T follicular helper cell (primary cell): ENCODE measurements at places on chromosomes 2 and 18.

- DNase-seq, result no peak
Observed at GRCh38 chr2:9347411-9347881, 75.9 kb downstream of the ITGB1BP1 start.

GRCh38 chr18:65409261-65409660 is 341.6 kb upstream of the CDH7 start:
- no peak for DNase-seq

- no peak for DNase-seq
Observed at GRCh38 chr2:196160946-196161345, 10.4 kb downstream of the STK17B start.

GRCh38 chr2:196941398-196942078 is 15.0 kb upstream of the PGAP1 start:
- no peak for DNase-seq

- no peak for DNase-seq
Observed at GRCh38 chr2:201465524-201465971, 14.0 kb downstream of the STRADB start.

GRCh38 chr2:134228493-134228903 is 25.4 kb upstream of the MGAT5 start:
- DNase-seq, result no peak

DNA sequence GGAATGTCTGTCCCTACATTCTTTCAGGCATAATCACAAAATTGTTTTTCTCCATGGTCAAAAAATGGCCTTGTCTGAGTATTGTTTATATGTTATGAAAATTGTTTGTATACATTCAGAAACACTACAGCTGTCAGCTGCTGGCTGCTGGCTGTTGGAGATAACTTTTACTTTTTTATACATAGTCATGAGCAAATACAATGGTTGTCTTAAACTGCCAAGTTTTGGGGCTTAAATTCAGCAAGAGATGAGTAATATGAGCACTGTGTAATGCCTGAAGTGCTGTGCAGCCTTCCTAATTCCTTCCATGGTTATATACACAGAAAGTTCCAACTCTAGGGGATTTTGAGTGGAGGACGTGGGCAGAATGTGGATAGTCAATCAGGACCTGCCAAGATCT is 168.9 kb upstream of the RMP24 start:
- DNase-seq, result no peak

DNA sequence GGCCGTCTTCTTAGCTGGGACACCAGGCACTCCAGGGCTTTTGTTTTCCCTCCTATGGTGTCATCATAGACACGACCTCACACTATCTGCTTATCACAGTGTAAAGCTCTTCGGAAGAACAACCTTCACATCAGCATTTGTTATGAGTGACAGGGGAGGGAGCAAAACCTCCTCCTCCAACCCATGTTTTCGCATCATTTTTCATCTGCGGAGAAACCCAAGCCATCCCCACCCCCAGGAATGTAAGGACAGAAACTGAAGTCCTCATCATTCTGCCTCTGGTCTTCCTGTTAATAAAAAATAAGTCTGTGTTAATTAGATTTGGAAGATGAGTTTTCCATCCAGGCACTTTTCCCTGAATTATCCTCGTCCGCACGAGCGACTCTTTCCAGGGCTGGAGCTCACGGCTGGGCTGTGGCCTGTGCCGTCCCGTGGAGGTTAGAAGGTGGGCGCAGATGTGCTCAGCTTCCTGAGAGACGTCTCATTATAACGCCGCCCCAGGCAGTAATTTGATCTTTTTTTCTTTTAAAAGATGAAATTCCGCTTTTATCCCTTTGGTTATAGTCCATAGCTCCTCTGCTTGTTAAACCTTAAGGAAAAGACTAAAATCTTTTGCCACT is 101.6 kb upstream of the TMEM18 start:
- DNase-seq, result no peak

GRCh38 chr18:63040788-63041410 is 278.7 kb downstream of the BCL2 start:
- no peak for DNase-seq

GRCh38 chr2:120450196-120450820 is 104.4 kb downstream of the INHBB start:
- DNase-seq, result no peak

DNA sequence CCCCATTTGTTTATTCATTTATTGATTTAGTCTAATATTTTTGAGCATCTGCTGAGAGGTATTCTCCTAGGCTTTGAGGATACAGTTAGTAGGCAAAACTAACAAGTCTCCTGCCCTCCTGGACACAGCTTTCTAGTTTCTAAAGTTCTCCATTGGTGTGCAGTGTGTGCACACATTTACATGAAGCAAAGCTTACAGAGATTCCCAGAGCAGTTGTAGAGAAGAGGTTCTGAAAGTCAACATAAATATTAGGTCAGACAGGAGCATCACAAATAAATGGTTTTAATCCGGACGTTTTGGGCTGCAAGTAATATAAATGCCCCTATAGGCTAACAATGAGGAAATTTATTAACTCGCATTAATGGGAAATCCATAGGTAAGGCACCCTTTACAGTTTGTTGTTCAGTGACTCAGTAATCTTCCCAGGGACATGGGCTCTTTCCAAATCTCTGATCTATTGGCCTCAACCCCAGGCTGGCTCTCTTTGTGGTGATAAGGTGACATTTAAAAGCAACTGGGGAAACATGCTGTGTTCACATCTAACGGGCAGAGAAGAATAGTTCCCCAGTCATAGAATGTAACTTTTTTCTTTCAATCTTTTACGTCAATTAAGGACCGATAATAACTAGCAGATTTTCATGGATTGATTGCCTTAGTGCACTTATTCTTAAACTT is 407.2 kb downstream of the PTPRM start:
- DNase-seq, result no peak
